DMS 273 treated with DMSO at 0.1 percent for 48 hours (cell line): ENCODE measurements at places on chromosomes 1 and 21.
A peak's percentile ranks its signal among the peaks of the same experiment; 100 is the strongest.

DNA sequence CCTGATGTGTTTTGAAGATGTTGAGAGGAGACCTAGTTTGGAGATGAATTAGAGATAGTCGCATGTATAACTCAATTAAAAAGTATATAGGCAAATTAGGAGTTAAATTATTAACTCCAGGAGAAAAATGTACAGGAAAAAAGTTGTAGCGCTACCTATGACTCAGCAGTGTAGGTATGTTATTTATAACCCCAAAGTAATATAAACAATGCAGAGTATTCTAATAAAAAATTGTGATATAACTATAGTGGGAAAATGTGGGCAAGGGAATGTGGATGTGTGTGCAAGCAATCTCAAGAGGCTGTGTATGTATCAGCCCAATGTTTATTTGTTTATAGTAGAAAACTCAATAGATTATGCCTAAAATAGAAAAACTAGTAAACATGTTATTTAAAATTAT is 144.5 kb downstream of the BRINP2 start:
- no peak for DNase-seq

- no peak for DNase-seq
These were observed 368.8 kb upstream of the C1orf174 start for GRCh38 chr1:4268889-4269284.

DNA sequence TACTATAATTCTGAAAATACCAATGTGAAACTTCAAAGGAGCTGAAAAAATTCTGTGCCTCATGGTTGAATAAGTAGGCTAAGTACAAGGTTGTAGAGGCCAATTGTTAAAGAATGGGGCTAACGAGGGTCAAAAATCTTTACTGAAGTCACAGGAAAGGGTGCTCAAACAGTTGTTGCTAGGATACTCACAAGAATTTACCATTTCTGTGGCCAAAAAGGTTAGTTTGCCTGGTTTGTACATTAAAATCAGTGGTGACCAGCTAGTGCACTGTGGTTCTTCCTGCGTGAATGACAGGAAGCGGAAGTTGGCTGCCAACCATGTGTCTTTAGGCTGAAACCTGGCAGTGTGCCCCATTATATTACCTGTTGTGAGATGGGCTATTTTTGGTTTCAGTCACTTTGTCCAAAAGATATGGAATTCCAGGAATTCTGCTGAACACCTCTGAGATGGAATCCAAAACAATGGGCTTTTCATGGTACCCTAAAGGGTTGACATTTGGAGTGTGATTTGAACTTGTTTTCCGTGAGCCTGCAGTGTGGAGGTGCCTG is 13.5 kb downstream of the MAP3K21 start:
- DNase-seq, result no peak

DNA sequence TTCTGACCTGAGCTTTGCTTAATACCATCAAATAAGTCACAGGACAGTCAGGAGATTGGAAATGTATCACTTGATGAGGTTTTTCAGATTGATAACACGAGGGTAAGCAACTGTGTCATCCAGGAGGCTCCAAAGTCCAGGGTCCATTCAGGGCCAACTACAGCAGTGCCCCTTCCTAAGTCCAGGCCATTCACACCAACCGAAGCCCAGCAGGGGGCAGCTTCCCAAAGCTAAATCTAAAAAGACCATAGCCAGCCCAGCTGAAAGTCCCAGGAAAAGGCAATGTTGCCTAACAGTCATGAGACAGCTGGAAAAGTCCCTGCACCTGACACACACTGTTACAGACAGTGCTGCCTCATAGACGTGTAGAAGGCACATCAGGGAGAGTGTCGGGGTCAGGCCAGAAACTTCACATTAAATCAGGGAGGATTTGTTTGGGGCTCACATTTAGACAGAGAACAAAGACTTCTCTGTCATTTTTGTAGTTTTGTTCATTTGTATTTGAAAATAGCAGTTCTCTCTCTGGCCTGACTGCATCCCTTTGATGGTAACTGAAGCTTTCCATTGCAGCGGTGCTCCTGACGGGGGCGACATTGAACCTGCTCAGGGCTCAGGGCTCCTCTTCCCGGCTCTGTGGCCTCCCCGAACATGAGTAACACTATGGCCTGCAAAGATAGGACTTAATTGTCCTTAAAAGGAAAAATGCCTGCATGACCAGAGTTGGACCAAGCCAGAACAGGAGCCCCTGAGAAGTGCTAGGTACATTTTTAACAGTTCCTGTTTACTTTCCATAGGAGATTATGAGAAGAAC is 200.4 kb downstream of the NRIP1 start:
- DNase-seq, result peak; percentile 32

DNA sequence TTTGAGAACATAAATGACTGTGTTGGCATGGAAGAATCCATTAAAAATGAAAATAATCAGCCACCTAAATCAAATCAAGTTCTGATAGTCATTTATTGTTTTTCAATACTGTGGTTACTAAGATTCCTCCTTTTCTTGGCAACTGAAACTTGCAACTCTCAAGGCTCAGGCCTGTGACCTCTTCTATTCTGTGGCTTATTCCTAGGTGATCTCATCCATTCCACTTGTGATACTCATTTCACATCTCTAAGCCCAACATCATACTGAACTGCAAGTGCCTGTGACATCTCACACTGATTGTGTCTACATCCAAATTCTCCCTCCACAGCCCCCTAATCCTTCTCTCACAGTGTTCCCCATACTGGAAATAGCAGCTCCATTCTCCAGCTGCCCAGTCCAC is 4.8 kb upstream of the ST6GALNAC5 start:
- DNase-seq, result no peak
